Aorta (tissue), 5 donors: ENCODE measurements at places on chromosomes 12 and 14. TPM values are rescaled to one million over a fixed set of nuclear protein-coding genes. Genes with fewer than 3 reads are reported as not detected.

- no peak for DNase-seq
- no peak overlapping the region for H3K27ac ChIP-seq
Observed at GRCh38 chr12:3236345-3237187, 159.4 kb downstream of the TSPAN9 start.

GRCh38 chr12:78406828-78407227, 457.7 kb upstream of the SYT1 start:
- no peak for DNase-seq
- H3K4me1 ChIP-seq = no peaks in the 10 kb centered on the region
- H3K27ac ChIP-seq = no peak overlapping the region
- no peak overlapping the region for H3K4me3 ChIP-seq
- H3K27me3 ChIP-seq = no peaks in the 10 kb centered on the region
- no peaks in the 10 kb centered on the region for H3K36me3 ChIP-seq

- no peaks in the 10 kb centered on the region for H3K27me3 ChIP-seq
- H3K4me3 ChIP-seq = no peak overlapping the region
- no peak overlapping the region for H3K27ac ChIP-seq
- H3K36me3 ChIP-seq = no peaks in the 10 kb centered on the region
- H3K4me1 ChIP-seq = no peaks in the 10 kb centered on the region
- no peak for DNase-seq
Observed at GRCh38 chr12:83122623-83122934, 435.9 kb downstream of the TMTC2 start.

GRCh38 chr14:62952226-62952625, 93.0 kb downstream of the KCNH5 start:
- no peak overlapping the region for H3K27ac ChIP-seq
- DNase-seq = no peak

DNA sequence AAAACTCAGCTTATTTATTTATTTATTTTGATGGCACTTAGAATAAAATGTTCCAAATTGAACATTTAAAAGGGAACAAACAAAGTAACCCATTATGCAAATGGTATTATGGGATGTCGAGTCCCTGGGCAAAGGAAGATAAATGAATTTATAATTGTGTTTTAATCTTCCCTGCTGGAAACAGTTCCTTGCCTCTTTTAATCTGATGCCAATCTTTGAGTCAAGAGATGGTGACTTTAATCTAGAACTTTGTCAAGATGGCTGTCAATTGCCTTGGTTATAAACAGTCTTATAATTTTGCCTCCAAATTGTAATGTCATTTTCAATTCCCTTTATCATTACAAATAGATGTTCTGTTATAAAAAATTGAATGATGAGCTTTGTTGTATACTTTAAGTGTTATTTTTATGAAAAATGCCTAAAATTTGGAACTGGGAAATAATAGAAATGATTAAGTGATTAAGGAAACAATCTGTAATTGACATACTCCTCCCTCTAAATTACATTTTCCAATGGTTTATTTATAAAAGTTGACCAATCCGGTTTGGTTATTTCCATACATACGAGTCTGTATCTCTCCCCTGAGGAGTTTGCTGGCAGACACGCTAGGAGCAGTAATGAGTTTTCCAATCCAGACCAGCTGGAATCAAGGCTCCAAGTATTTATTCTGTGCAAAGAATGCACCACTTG, 134.9 kb upstream of the FRMD6 start:
- no peak overlapping the region for H3K4me3 ChIP-seq
- DNase-seq = no peak
- H3K4me1 ChIP-seq = no peaks in the 10 kb centered on the region
- no peaks in the 10 kb centered on the region for H3K27me3 ChIP-seq

GRCh38 chr12:42085594-42085993, 59.1 kb downstream of the GXYLT1 start:
- no peak overlapping the region for H3K4me3 ChIP-seq
- DNase-seq = no peak
- H3K27me3 ChIP-seq = no peaks in the 10 kb centered on the region
- H3K27ac ChIP-seq = no peak overlapping the region
- H3K36me3 ChIP-seq = peaks cover 2% of the 10 kb centered on the region

DNA sequence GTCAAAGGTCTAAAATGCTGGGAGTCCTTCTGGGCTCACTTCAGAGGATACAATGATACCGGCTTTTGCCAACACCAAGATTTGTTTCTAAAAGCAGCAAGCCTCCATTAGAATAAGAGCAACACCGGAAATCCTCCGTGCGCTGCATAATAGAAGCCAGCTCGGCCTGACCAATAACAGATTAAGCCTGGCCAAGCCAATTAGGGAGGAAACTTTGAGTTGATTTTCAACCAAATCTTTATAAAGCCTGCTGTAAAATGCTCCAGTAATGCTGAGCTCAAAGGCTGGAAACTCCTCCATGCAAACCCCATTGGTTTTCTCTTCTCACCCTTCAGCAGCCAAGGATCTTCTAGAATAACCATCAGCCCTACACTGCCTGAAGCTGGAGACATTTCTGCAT, 150.1 kb downstream of the NTF3 start:
- no peaks in the 10 kb centered on the region for H3K36me3 ChIP-seq
- H3K27ac ChIP-seq = no peak overlapping the region
- DNase-seq = no peak
- H3K27me3 ChIP-seq = no peaks in the 10 kb centered on the region
- H3K4me3 ChIP-seq = no peak overlapping the region
- no peaks in the 10 kb centered on the region for H3K4me1 ChIP-seq

GRCh38 chr12:91769736-91770135, 375.9 kb downstream of the BTG1 start:
- H3K27me3 ChIP-seq = no peaks in the 10 kb centered on the region
- H3K36me3 ChIP-seq = no peaks in the 10 kb centered on the region
- H3K4me1 ChIP-seq = no peaks in the 10 kb centered on the region
- no peak for DNase-seq
- H3K4me3 ChIP-seq = no peak overlapping the region

- DNase-seq = no peak
- H3K4me3 ChIP-seq = no peak overlapping the region
- no peak overlapping the region for H3K27ac ChIP-seq
- H3K27me3 ChIP-seq = no peaks in the 10 kb centered on the region
- peaks cover 3% of the 10 kb centered on the region for H3K4me1 ChIP-seq
Observed at GRCh38 chr12:19572920-19573558, 133.7 kb downstream of the AEBP2 start.

GRCh38 chr14:32028599-32028998, 48.5 kb upstream of the ARHGAP5 start:
- H3K4me3 ChIP-seq = no peak overlapping the region
- H3K36me3 ChIP-seq = no peaks in the 10 kb centered on the region
- no peaks in the 10 kb centered on the region for H3K4me1 ChIP-seq
- no peaks in the 10 kb centered on the region for H3K27me3 ChIP-seq

DNA sequence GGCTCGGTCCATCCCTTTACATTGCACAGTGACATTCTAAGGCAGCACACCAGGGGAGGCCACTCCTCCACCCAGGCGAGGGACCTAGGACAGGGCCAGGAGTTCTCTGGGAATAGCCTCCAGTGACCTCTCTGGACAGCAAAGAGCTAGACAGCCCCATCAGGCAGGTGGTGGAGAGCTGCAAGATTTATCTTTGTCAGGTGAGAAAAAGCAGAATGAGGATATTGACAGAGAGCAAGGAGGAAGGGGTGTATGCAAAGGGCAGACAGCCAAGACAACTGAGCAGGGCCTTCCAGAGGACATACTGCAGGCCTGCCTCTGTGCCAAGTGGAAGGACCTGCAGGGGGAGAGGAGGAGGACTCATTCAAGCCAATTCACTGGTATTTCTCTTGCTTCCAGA, 112.4 kb upstream of the MAX start:
- DNase-seq = no peak
- no peaks in the 10 kb centered on the region for H3K4me1 ChIP-seq
- no peak overlapping the region for H3K27ac ChIP-seq
- H3K27me3 ChIP-seq = no peaks in the 10 kb centered on the region
- H3K36me3 ChIP-seq = no peaks in the 10 kb centered on the region
- no peak overlapping the region for H3K4me3 ChIP-seq

Gene C12orf54
- polyA plus RNA-seq = not detected

Gene NDUFB1
- polyA plus RNA-seq = 565 TPM

Gene MFAP5
- polyA plus RNA-seq = 11.8 TPM

Gene GPR135
- 3.8 TPM for polyA plus RNA-seq

Gene CLEC6A
- polyA plus RNA-seq = not detected

Gene SDSL
- 13.4 TPM for polyA plus RNA-seq

Gene ARHGDIB
- 248 TPM for polyA plus RNA-seq

Gene SCNN1A
- polyA plus RNA-seq = 1.5 TPM

Gene RTL1
- not detected for polyA plus RNA-seq

Gene CARMIL3
- polyA plus RNA-seq = not detected
